ENCODE measurements at places on chromosomes 7 and 10.

GRCh38 chr10:97178074-97178473 is 7.7 kb downstream of the SLIT1 start:
- peaks cover 47% of the 10 kb centered on the region for H3K27me3 ChIP-seq
- no peak overlapping the region for H3K4me3 ChIP-seq
- DNase-seq, result no peak
- no peaks in the 10 kb centered on the region for H3K4me1 ChIP-seq

- no peak for DNase-seq
- H3K4me1 ChIP-seq, result no peaks in the 10 kb centered on the region
- no peaks in the 10 kb centered on the region for H3K36me3 ChIP-seq
- H3K27me3 ChIP-seq, result peaks cover 10% of the 10 kb centered on the region
Observed at GRCh38 chr7:26854876-26855855, 9.2 kb downstream of the SKAP2 start.

- DNase-seq, result no peak
- no peak overlapping the region for H3K27ac ChIP-seq
- no peak overlapping the region for H3K4me3 ChIP-seq
- no peaks in the 10 kb centered on the region for H3K36me3 ChIP-seq
- H3K4me1 ChIP-seq, result no peaks in the 10 kb centered on the region
Observed at GRCh38 chr10:97000487-97001182, 168.5 kb downstream of the LCOR start.

DNA sequence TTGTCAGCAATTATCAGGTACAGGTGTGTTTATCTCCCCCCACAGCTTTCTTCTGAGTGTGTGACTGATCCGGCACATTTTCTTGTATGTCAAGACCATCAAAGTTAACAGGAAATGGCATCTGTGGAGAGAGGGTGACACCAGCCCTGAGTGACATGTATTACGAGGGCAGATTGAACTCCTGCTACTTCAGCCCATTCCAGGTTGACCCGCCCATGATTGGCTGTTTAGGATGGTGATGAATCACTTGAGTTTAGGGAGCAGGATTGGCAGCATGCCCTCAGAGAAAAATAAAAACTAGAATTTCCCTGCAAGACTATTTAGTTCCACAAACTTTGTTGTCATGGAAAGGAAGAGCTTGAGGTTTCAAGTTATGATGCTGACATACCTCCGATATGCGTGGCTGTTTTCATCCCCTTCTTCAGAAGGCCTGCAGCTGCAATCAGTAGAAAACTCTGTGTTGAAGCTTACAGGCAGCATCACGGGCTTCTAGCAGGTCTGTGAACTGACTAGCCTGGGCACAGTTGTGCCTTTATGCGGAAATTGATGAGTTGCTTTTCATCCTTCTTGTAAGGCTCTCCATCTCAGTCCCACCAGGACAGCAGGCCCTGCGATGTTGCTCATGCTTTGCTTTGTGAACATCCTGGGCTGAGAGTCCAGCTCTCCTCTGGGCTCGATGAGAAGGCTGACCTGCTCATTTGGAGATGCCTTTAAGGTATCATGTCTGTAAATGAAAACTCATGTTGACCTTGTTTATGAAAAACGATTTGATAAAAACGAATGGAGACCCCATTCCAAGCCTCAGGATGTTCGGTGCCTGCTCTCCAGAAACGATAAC is 8.0 kb upstream of the CELF2 start:
- peaks cover 5% of the 10 kb centered on the region for H3K4me1 ChIP-seq
- no peak overlapping the region for H3K27ac ChIP-seq
- peak; percentile 35 for DNase-seq
- H3K27me3 ChIP-seq, result no peaks in the 10 kb centered on the region

- H3K4me1 ChIP-seq, result no peaks in the 10 kb centered on the region
- no peak overlapping the region for H3K27ac ChIP-seq
- H3K4me3 ChIP-seq, result no peak overlapping the region
- no peak for DNase-seq
Observed at GRCh38 chr10:5595591-5595990, 70.8 kb downstream of the ASB13 start.

DNA sequence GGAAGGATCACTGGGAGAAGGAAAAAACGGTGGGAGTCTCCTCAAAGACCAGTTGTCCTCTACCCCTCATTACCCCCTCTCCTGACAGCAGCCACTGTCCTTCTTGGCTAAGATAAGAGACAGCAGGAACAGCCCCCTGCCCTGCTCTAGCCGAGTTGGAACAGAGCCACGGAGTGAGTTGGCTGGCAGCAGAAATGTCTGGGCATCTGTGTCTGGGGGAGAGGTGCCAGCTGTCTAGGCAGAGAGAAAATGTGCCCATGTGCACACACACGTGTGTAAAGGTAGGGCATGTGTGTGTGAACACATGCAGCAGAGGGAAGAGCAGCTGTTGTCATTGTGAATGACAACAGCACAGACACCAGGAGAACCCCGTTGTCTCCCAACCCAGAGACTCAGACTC is 9.4 kb upstream of the HILPDA start:
- no peak overlapping the region for H3K27ac ChIP-seq
- no peak overlapping the region for H3K4me3 ChIP-seq
- no peaks in the 10 kb centered on the region for H3K36me3 ChIP-seq
- no peaks in the 10 kb centered on the region for H3K4me1 ChIP-seq
- H3K27me3 ChIP-seq, result no peaks in the 10 kb centered on the region
